Natural killer cell (primary cell): ENCODE measurements at places on chromosomes 7 and 10. TPM values are rescaled to one million over a fixed set of nuclear protein-coding genes. Genes with fewer than 3 reads are reported as not detected.
A peak's percentile ranks its signal among the peaks of the same experiment; 100 is the strongest.

DNA sequence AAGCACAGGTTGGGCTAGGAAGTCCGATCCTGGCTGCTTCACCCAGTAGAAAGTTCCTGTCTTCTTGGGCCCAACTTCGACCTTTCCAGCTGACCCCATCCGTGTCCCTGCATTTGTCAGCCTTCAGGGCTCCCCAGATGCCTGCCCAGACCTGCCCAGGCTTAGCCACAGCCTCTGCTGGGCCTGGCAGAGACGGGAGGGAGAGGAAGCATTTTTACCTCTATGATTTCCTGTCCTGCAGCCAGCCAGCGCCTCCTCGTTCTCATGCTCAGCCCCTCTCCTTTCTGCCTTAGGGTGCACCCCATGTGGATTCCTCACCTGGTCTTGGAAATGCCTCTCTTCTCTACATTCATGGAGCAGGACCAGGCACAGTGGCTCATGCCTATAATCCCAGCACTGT is 3.7 kb downstream of the METTL27 start:
- DNase-seq = no peak

DNA sequence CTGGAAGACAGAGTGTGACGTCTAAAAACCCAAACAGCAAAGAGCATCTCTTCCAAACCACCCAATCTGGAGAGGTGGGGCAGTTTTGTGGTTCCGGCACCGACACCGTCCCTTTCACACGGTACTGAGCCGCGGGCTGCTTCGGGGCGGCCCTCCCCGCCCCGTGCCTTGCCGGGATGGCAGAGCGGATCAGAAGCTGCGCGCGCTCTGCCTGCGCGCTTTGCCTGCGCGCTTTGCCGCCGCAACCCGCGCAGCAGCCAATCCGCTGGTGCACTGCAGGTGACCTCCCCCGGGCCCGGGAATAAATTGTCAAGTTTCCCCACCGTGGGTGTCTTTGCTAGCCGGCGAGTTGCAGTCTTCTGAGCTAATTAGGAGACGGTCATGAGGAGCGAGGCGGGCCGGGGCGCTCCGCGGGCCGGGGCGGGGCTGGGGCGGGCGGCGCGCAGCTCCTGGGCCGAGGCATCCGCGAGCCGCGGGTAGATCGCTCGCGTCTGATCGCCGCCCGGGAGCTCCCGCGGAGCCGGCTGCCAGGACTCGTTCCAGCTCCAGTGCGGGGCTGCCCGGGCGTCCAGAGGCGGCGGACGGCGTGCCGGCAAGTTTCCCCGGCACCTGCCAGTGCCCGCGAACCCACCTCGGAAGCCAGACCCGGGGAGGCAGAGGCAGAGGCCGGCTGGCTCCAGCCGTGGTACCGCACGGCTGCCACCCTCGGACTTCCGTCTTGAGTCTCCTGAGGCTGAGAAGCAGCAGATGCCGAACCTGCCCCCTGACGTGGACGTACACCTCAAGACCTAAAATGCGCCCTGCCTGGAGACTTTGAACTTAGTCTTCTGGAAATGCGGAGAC is 536.0 kb upstream of the GALNT17 start:
- peak; percentile 33 for DNase-seq

DNA sequence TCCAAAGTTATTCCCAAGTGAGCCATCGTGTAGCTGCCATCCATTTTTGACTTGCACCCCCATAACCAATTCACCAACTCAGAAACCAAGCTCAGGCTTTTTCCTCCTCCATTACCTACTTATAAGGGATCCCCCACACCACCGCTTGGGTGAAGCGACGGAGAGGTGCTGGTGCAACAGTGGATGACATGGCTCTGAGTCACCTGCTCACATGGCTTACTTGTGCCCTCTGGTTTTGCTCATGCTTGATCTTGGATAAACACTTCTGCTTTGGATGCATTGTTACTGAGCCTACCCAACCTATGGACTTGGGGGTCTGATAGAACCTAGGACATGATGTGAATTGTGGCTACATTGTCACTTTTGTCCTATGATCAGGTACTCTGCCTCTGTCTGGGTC is 12.0 kb upstream of the AKR1B1 start:
- DNase-seq = no peak

DNA sequence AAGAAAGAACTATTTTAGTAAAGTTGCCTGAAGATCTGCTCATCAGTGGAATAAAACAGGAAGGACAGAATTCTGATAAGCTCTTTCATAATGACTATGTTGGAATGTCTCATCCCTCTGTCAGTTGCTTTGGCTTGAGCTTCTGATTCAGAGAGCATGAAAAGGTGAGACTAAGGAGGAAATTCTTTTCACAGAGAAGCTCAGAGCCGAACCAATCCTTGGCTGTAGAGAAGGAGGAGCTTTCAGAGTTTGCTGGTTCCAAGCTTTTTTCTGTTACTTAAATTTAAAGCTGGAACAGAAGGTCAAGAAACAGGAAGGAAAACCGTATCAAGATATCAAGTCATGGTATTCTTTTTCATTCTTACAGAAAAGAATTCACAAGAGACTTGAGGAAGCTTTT is 24.0 kb downstream of the GSTO2 start:
- DNase-seq = no peak

GRCh38 chr7:55438085-55438756 is 73.1 kb downstream of the LANCL2 start:
- no peak for DNase-seq

DNA sequence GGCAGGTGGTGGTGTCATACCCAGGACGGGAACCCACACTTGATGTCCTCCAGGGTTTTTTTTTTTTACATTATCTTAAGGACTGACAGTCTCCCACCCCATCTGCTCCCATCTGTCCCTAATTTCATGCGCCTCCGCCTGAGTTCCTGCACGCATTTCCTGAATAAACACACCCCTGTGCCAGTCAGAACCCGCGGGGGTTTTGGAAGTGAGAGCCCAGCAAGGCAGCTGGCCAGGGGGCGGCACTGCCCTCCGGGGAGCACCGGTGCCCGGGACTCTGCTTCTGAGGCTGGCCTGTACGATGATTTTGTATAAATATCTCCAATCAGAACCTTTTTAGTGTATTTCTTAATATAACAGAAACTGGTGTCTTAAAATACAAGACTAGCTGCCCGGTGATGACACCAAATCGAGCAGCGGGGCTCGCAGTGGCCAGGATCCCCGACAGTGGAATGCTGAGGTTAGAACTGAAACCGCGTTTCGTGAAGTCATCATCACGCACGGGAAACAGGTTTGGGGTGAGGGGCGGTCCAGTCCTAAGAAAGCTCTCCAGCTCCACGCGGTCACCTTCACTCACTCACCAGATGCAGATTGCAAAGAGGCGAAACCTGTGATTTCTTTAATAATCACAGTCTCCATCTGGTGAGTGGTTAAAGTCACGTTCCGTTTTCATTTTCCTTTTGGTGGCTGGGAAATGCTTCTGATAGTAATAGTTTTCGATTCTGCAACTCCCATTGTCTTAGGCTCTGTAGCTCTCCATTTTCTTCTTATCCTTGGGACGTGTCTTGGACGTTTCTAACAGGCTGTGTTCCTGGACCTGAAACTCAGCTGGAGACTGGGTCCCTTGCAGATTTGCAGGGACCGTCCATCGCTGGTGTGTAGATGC is 19.7 kb downstream of the BNIP3 start:
- no peak for DNase-seq

- DNase-seq = no peak
These were observed 80.3 kb upstream of the ARID5B start for GRCh38 chr10:61821153-61821552.

GRCh38 chr10:88647061-88647615 is 17.1 kb upstream of the LIPF start:
- DNase-seq = no peak

GRCh38 chr10:1044146-1044545 is 4.8 kb downstream of the IDI1 start:
- peak; percentile 24 for DNase-seq

DNA sequence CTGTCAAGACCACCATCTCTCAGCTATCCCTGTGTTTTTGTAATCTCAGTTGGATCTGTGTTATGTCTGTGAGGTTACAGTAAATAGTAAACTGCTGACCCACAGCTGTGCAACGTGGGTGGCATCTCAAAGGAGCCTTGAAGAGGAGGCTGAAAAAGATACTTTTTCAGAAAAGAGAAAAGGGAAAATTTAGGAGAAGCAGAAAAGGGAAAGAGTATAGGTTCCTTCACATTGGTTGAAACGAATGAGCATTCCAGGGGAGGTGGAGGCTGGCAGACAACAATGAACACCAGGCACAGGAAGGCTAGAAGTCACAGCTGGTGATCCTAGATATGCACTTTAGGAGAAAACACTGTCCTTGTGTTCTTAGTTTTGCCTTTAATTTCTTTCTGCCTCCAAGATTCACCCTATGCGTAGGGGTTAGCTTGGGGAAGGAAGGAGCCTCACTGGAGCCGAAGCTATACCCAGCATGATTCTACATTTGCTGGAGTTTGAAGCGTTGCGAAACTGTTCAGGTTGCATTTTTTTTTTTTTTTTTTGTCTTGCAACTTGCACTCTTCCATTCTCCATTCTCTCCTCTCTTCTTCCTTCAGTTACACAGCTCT is 18.3 kb downstream of the CPED1 start:
- DNase-seq = no peak

DNA sequence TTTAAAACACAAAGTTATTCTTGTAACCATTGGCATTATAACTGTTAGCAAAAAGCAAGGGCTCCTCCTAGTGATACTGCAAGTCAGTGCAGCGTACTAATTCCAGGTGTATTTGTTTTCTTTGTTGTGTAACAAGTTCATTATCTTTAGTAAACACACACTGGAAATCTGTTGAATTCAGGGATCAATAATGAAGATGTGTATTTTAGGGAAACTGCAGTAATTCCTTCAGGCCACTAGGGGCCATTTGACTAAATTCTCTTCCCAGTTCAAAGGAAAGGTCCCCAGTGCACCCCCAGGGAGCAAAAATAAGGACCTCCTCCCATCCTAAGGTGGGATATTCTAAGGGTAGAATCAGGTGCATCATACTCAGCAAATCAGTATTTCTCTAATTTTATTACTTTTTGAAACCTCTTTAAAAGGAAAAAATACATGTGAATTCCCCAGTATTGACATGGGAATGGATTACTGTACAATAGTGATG is 158.6 kb upstream of the LYZL1 start:
- no peak for DNase-seq

DNA sequence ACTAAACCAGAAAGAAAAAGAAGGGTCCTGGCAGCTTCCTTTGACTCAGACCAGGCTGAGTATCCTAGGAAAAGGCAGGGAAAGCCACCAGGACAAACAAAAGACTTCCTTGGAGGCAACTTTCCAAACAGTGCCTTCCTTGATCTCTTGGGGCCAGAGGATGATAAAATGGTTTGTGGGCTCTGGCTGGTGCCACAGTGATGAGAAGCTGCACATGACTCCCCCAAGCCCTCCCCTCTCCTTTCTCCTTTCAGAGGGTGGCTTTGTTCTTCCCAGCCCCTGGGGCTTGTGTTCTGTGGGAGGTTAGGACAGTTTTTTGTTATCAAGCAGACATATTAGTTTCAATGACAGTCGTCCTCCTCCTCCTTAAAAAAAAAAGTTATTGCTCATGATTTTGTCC is 183.2 kb downstream of the SEM1 start:
- DNase-seq = no peak

DNA sequence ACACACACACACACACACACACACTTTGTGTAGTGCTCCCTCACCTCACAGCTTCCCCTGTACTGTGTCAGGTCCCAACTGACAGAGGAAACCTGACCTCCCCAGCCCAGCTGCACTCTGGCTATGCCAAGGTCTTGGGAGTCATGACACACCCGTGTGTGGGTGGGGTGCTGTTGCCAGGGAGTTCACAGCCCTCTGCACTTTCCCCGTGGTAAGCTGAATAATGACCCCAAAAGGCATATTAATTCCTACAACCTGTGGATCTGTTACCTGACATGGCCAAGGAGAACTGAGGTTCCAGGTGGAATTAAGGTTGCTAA is 8.9 kb upstream of the NANOS1 start:
- DNase-seq = no peak

GRCh38 chr10:22251751-22252223 is 34.0 kb upstream of the EBLN1 start:
- DNase-seq = peak; percentile 81

DNA sequence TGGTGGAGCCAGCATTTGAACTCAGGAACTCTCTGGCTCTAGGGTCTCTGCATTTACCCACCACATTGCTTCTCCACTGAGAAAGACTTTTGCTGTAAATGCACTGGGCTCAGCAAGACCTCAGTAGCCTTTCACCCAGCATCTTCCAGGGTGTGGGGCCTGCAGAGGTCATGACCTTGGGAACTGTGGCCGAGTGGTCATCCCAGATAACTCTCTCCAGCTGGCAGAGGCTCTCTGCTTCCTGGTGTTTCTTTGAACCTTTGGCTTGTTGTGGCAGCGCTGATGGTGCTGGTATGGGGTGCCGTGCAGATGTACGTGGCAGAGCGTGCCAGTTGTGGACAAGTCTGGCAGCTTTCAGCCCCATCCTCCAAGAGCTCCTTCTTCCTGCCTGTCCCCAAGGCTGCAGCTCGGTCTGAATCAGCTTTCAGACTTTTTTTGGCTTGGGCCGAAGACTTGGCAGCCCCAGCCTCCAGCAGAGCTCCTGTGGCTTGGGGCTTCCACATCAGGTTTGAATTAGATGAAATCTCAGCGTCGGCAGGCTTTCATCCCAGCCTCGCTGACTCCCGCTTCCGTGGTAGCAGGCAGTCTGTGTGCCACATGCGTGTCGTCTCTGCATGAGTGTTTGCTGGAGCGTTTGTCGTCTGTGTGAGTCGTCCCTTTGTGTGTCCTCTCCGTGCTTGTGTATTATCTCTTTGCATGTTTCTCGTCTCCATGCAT is 21.5 kb downstream of the ADAMTS14 start:
- no peak for DNase-seq

GRCh38 chr10:130500261-130501000 is 364.2 kb downstream of the GLRX3 start:
- no peak for DNase-seq

DNA sequence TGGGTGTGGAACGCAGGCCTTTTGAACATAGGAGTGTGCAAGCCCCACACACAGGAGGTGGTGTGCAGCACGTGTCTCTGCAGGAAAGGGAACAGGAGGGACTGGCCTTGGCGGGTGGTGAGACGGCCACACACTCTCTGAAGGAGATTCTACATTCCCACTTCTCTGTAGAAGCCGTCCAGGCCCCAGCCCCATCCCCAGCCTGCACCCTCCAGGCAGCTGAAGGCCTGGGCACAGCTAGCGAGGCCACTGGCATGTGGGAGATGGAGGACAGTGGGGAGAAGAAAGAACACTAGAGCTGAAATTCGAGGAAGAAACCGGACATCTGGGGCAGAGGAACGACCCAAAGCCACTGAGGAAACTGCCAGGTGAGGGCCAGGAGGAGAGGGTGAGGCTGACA is 507.3 kb downstream of the DNAJB6 start:
- no peak for DNase-seq

- no peak for DNase-seq
These were observed 498.7 kb upstream of the MKI67 start for GRCh38 chr10:128624656-128625530.

GNAT3 gene
- not detected for total RNA-seq

MRM2 gene
- 10.0 TPM for total RNA-seq

VENTX gene
- 0.75 TPM for total RNA-seq

JMJD1C gene
- 156 TPM for total RNA-seq

CYP3A4 gene
- not detected for total RNA-seq

PRRT4 gene
- not detected for total RNA-seq

CFAP70 gene
- 0.95 TPM for total RNA-seq

GCK gene
- total RNA-seq = not detected

ZNF485 gene
- 1.1 TPM for total RNA-seq

RNF148 gene
- not detected for total RNA-seq

ENTPD1 gene
- 1.3 TPM for total RNA-seq

TMED4 gene
- total RNA-seq = 101 TPM

KIF20B gene
- 20.2 TPM for total RNA-seq
